Esophagus squamous epithelium (tissue), 5 donors: ENCODE measurements at places on chromosomes 2 and 18.

GRCh38 chr2:63975437-63976124 is 43.6 kb downstream of the VPS54 start:
- no peak for DNase-seq

- DNase-seq = no peak
Measured at GRCh38 chr2:239052798-239053665, 205.1 kb downstream of the TWIST2 start.

DNA sequence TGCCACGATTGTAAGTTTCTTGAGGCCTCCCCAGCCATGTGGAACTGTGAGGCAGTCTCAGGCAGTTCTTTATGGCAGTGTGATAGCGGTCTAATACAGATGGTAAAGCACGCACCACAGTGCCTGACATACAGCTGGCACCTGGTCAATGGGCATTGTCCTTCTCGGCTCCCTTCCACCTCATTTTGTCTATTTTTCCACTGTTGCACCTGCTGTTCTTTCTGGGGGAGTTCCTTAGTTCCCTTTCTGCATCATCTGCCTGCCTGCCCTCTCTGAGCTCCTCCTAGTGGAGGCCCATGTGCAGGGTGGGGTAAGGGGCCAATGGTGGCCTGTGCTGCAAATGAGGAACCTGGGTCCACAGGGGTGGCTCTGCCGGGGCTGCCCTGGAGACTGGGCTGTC is 157.6 kb downstream of the LPIN1 start:
- no peak for DNase-seq

DNA sequence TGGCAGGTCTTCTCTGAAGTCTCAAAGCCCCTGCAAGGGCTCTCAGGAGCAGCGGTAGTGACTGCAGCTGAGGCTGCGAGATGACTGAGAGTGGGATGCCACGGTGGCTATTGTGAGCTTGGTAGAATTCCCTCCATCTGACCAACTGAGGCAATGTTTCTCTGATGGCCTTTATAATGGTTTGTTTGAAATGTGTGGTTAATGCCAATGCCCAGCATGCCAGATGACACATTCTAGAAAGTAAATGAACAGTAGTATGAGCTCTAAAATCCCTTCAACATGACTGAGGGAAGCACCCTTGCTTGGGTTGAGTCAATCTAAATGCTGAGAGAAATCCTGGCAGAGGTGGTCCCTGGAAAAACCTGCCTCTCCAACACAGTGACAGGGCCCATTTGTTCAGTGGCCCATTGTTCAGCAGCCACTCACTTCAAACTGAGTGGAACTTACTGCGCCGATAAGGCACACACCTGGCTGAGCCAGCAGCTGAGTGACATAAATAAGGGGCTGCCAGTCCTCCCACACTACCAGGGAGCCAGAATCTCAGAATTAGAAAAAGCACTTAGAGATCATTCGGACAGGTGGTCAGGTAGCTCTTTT is 31.7 kb downstream of the SULT1C2 start:
- DNase-seq = no peak

- no peak for DNase-seq
Measured at GRCh38 chr2:63040586-63040985, 10.0 kb upstream of the OTX1 start.

DNA sequence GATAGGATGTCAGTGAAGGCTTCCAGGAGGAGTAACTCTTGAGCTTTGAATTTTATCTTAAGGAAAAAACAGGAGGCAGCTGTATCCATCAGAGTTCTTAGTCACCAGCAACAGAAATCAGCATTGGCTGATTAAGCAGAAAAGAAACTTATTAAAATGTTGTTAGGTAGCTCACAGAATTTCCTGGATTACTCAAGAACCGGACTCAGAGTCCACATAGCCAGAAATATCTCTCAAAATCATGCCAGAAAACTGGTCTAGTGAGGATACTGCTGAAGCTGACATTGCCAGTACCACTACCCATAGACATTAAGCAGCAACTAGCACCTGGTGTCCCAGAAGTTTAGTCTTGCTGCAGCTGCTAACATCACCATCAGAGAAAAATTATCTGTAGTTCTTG is 10.1 kb upstream of the AFTPH start:
- DNase-seq = no peak

DNA sequence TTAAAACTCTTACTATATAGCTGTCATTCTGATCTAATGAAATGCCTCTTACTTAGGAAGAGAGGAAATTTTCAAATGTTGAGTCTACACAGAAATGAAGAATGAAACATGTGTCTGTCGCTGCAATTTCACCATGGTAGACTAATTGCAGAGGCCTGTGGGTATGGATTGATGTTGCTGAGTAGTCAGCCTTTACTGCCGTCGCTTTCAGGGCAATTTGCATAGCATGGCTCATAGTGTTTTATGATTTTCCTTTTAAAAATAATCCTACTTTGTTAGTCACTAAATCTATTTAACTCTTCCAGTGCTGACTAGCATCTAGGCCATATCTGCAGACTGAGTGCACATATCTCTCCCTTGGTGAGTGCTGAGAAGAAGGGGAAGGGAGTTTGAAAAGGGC is 819.2 kb downstream of the SATB2 start:
- DNase-seq = no peak

- DNase-seq = no peak
Measured at GRCh38 chr2:204177251-204177976, 240.9 kb downstream of the ICOS start.
